ENCODE measurements at places on chromosomes 5 and 9.
A peak's percentile ranks its signal among the peaks of the same experiment; 100 is the strongest.

GRCh38 chr9:82104252-82104651, 115.7 kb downstream of the SPATA31D1 start:
- no peak for DNase-seq

- DNase-seq, result peak; percentile 24
These were observed 8.9 kb upstream of the ENTPD8 start for GRCh38 chr9:137449931-137450538.

DNA sequence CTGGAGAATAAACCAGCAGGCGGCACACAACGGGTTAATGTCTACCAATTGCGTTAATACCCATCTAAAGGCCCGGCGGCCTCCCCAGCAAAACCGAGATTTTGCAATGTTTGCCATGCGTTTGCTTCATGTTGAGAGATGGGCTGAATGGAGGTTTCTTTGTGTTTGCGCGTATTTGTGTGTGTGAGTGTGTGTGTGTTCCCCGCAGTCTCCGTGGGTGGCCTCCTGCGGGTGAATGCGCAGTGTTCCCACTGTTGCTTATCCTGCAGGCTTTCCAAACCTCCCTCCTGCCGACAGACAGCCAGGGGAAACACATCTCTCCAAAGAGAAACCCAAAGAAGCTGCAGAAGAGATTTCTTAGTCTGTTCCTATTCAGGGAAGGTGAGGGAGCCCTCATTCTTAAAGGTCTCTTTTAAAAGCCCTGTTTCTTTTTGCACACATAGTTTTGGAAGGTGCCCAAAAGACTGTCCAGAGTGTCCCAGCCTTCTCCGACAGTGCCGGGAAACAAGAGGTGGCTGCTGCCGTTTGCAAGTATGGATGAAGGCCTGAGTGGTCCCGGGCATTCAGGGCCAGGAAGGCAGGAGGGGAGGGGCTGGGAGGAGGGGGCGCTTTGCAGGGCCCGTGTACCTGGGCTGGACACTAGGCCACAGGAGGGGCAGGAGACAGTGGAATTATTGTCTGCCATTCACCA, 103.8 kb upstream of the ERCC6L2 start:
- no peak for DNase-seq

- no peak for DNase-seq
These were observed 17.9 kb downstream of the FGD3 start for GRCh38 chr9:92965061-92965758.

DNA sequence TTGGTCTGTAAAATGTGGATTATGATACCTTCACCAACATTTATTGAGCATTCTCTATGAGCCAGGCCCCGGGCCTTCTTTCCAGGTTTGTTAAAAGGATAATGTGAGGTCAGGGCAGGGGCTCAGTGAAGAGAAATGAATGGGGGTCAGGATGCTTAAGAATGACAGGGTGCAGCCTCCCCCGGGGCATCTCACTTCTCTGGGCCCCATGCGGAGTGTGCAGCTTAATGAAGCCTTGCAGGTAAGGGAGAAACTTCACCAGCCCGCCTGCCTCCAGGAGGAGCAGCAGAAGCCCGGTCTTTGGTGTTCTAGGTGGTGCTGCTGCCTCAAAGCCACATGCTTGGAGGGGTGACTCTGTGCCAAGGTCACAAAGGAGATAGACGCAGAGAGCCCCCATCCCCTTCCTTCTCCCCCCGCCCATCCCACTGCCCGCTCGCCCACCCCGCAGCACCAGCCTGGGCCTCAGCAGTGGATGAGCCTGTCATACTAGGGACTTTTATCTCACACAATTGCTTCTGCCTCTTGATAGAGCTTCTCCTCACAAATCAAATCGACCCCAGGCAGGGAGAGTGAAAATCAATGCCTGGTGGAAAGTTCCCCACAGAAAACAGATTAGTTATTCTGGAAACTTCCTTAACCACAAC, 244.8 kb downstream of the PBX3 start:
- DNase-seq, result no peak

DNA sequence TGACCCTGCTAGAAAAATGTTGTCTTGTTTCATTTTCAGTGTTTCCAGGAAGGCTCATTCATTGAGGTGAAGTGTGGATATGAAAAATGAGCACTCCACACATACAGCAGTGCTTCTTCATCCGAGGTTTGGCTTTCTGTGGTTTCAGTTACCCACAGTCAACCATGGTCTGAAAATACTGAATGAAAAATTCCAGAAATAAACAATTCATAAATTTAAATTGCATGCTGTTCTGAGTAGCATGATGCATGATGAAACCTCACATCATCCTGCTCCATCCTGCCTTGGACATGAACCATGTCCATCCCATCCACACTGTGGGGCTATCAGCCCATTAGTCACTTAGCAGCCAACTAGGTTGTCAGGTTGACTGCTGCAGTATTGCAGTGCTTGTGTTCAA, 10.4 kb upstream of the SLC45A2 start:
- no peak for DNase-seq

- no peak for DNase-seq
These were observed 344.2 kb downstream of the SPATA31D1 start for GRCh38 chr9:82332774-82333152.

GRCh38 chr5:93193431-93194347, 387.3 kb downstream of the NR2F1-AS1 start:
- no peak for DNase-seq

DNA sequence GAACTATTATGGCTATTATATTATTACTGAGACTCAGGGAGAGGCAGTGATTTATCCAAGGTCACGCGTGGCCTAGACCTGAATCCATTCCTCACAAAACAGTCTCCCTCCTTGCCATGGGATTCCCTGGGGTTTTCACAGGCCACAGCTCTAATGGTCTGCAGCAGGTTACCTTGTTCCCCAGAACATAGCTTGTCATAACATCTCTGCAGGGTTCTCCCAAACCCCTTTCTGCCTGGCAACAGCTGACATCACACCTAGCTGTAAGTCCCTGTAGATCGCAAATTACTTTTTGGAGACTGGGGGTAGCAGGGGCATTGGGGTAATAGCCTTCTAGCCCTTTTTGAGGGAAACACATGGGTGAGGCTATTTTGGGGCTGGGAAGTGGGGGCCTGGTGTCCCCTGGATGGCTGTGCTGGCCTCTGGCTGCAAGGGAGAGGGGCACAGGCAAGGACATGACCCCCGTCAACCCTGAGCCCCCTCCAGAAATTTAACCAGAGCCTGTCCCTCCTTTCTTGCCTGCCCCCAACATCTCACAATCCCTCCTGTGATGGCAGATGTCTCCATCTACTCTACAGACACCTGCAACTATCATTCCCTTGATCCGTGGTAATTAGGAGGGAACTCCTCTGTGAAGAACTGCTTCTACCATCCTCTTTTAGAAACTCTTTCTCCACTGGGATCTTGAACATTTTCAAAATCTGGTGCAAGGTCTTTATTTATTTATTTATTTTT, 1.3 kb downstream of the CD74 start:
- DNase-seq, result peak; percentile 27

GRCh38 chr9:134554373-134555093, 87.1 kb upstream of the COL5A1 start:
- DNase-seq, result no peak

DNA sequence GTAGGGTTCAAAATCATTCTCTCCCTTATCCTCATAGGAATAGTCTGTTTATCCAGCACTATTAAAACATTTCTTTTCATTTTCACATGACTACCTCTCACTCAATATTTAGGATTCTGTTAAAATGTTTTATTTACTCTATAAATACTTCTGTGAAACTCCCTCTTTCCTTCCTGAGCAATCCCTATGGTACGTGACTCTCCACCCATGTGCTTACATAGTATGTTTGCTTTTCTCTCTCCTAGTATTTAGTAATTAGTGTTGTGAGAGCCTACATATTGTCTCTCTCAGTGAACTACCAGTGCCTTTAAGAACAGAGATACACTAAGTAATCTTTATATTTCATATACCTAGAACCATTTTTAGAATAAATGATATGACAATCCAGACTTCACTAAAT, 46.0 kb downstream of the PTPRD start:
- no peak for DNase-seq

GRCh38 chr5:107274571-107274970, 396.2 kb downstream of the EFNA5 start:
- DNase-seq, result no peak

DNA sequence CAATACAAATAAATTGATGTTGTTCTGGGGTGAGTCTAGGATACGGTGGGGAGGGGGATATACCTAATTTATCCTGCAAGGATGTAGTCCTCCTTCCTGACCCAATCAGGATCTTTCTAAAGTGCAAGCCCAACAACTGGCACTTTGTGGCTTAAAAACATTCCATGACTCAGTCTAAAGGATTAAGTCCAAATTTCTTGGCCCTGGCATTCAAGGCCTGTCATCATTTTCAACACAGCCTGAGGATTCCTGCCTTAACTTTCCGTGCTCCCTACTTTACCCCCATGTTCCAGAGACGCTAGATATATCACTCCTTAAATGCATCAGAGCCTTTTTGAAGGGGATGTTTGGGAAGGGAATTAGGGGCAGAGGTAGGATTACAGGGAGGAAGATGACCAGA, 1.0 kb downstream of the FAM221B start:
- no peak for DNase-seq

DNA sequence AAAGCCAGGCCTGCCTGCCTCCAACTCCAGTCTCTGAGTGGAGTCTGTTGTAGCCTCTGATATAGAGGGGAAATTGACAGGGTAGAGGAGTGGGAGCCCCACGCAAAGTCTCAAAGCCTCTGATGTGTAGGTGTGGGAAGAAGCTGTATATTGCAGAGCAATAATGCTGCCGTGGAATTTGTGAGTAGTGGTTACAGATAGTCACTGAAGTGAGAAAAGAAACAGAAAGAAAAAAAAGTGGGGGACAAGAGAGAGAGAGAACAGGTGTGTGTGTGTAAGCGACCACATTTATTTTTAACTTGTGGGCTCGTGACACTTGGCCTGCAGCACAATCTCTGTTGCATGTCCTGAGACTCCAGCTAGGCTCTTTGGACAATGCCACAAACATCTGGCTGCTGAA, 227.8 kb downstream of the NSG2 start:
- no peak for DNase-seq

- DNase-seq, result no peak
These were observed 35.3 kb upstream of the HSPA9 start for GRCh38 chr5:138610415-138610917.

DNA sequence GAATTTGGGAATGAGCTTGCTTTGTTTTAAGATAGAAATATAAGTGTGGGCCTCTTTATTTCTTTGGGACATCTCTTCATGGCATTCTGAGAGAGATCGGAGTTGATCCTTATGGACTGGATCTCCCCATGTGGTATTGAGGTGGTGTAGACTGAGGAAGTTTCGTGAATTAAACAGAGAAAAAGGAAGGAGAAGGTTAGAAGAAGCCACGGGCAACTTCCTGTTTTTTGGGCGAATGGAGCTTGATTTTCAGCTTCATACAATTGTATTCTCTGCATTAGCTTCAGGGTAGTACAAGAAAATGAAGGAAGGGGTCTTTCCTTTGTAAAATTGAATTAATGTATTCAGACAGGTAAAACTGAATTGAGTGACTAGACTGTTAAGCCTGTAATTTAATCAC, 70.5 kb upstream of the HMHB1 start:
- no peak for DNase-seq

DNA sequence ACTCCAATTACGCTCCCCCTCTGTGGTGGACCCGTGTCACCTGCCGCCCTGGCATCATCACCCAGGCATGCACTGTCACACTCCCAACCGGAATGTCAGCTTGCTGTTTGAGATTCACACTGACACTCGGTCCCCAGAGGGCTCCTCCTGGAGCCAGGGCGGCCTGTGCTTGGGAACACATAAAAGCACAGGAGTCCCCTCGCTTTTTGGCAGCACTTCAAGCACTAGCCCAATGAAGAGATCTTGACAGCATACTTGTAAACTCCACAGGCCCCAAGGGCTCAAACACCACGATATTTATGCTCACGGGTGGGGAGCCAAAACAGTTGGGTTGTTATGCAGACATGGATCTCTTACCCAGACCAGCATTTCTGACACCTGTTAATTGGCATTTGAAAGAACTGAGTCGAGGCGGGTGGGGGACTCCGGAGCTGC, 90.8 kb upstream of the EGFLAM start:
- DNase-seq, result no peak

- no peak for DNase-seq
These were observed 85.6 kb downstream of the ROR2 start for GRCh38 chr9:91864380-91864779.

DNA sequence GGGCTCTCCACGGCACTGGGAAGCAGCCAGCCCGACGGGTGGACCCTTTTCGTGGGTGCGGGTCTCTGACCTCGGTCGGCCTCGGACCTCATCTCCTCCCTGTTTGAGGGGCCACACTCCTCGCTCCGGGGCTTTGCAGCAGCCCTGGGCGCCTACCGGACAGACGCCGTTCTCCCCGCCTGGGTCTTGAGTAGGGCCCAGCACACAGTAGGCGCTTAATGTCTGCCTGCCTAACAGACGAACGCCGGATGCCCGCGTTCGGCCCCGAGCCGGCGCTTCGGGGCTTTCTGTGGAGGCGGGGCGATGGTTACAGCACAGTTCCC, 842 bp upstream of the GTF3C5 start:
- DNase-seq, result no peak

GRCh38 chr5:75140277-75140676, 87.9 kb upstream of the GCNT4 start:
- no peak for DNase-seq

DNA sequence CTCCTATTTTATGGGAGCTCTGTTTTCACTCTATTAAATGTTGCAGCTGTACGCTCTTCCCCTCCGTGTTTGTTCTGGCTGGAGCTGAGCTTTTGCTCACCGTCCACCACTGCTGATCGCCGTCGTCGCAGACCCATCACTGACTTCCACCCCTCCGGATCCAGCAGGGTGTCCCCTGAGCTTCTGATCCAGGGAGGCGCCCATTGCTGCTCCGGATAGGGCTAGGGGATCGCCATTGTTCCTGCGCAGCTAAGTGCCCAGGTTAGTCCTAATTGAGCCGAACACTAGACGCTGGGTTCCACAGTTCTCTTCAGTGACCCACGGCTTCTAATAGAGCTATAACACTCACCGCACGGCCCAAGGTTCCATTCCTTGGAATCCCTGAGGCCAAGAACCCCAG, 96.2 kb upstream of the PRDM9 start:
- no peak for DNase-seq

DNA sequence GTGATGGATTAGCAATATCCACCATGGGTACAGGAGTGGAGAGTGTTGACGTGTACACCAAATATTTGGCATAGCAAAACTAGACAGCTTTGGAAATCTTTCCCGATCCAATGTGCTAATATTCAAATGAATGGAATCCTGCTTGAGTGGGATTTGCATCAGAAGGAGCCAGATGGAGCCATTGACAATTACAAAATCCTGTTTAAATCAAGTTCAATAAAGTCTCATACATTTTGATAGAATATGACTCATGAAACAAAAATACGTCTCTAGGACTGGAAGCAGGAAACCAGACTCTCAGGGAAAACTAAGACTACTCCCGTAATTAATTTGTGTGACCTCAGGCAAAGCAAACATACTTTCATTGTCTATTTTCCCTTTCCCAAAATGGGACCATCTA, 13.0 kb downstream of the TNC start:
- DNase-seq, result no peak

GRCh38 chr5:158068964-158069363, 210.0 kb upstream of the CLINT1 start:
- DNase-seq, result no peak

GRCh38 chr9:112286926-112287325, 46.5 kb downstream of the PTBP3 start:
- DNase-seq, result no peak

Data from stimulated activated CD8-positive, alpha-beta memory T cell treated with anti-CD3 and anti-CD28 coated beads, Interleukin-15, amount 100 ng/mL, for 48 hours (primary cell).